ENCODE measurements at places on chromosomes 5 and 9.

- DNase-seq, result no peak
These were observed 6.0 kb downstream of the PUM3 start for GRCh38 chr9:2837915-2838314.

DNA sequence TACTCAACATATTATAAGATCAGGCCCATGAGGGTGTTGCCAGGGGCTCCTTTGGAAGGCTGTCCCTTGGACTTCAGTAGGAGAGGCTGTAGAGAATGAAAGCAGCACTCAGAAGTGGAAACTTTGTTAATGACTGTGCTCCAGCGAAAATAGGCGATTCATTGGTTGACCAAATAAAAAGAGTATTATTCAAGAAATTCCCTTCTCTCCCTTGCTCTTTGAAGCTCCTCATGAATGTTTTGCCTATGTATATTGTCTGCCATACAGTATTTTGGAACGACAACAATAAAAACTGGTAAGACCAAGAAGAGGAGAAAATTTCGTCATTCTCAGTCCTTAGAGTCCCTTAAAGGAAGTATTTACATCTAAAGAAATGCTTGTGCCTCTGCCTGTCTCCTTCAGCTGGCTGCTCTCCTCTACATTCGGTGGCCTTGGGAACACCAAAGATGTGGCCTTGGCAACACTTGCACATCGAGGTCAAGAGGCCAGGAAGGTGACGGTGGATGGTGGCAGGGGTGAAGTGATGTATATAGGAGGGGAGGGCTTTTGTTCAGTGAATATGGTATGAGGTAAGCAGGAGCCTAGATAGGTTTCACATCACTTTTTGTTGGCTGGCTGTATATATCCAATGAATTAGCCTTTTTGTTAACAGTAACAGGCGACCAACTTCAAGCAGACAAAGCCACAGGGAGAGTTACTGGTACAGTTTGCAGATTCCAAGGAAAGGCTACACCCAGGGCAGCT is 95.0 kb upstream of the ACTBL2 start:
- no peak for DNase-seq

GRCh38 chr9:87406543-87407166 is 91.0 kb upstream of the DAPK1 start:
- DNase-seq, result no peak

DNA sequence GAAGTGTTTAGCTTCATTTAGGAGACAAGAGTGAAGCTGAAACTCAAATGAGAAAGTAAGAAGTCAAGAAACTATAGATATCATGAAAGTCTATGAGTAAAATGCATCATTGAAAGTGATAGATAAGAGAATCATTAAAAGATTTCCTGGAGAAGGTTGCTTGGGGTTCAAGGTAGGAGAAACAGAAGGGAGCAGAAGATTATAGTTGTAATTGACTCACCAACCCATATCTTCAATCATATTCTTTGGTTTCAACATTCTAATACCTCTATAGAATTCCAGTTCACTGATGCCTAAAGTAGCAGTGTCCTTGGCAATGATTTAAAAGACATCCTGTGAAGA is 365.7 kb upstream of the RIOK2 start:
- DNase-seq, result no peak

- DNase-seq, result no peak
These were observed at the start of gene HSDL2 for GRCh38 chr9:112380102-112380824. TSS of gene HSDL2 (plus strand) at chr9:112380108. CDS start at chr9:112380164, 56 bp downstream.

DNA sequence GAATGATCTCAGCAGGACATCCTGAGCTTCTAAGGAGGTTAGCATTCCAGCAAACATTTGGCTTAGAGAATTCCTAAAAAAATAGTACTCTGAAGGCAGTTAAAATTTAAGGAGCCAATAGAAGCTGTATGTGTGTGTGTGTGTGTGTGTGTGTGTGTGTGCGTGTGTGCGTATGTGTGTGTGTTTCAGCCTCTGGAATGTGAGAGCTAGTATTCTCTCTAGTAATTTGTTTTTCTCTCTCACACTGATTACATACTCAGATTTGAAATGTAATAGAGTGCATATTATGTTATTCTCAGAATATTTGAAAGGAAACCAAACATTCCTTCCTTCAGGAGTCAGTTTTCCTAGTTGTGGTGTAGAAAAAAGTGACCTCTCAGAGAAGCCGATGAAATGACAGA is 279.6 kb downstream of the TMEM38B start:
- peak; percentile 5 for DNase-seq

GRCh38 chr5:157594675-157595459 is 19.3 kb upstream of the ADAM19 start:
- DNase-seq, result no peak

DNA sequence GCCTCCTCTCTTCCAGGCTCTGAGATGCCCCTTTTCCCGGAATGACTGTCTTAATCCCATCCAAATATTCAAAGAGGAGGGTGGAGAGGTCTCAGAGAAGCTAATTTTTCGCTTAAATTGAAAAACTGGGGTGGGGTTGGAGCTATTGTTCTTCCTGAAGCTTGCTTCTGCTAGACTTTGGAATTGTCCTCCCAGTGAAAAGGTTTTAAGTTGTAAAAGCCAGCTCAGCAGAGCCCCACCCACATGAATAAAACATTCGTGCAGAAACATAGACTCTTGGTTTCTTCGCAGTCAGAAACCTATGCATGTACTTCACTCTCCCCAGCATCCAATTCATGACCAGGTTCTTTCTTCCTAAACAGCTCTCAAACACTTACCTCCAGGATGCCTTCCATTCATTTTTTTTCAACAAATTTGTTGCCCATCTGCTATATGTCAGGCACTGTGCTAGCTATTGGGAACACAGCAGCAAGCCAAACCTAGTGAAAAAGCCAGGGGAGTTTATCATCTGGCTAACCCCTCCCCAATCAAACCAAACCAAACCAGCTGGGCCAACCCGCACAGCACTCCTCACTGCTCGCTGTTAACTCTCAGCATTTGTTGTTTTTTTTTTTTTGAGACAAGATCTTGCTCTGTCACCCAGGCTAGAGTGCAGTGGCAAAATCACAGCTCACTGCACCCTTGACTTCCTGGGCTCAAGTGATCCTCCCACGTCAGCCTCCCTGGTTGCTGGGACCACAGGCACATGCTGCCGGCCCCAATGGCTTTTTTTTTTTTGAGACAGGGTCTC is 37.9 kb upstream of the OCLN start:
- no peak for DNase-seq

DNA sequence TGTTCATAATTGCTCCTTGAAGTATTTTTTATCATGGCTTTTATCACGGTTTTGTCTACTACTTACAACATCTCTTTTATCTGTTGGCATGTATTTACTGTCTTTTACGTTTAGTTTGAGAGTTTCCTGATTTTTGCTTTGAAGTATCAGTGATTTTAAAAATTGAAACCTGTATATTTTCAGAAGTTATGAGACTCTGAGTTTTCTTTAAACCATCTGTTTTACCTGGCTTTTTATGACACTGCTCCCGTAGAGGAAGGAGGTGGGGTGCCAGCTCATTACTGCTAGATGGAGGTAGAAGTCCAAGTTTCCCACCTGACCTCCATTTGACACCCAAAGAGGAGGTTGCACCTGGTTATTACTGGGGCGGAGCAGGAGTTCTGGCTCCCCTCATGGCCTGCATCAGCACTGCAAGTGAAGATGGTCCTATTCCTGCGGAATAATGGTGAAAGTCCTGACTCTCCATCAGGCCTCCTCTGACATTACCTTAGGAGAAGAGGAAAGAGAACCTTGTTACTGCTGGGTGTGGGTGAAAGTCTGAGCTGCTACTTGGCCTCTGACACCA is 10.0 kb upstream of the ZNF131 start:
- no peak for DNase-seq

DNA sequence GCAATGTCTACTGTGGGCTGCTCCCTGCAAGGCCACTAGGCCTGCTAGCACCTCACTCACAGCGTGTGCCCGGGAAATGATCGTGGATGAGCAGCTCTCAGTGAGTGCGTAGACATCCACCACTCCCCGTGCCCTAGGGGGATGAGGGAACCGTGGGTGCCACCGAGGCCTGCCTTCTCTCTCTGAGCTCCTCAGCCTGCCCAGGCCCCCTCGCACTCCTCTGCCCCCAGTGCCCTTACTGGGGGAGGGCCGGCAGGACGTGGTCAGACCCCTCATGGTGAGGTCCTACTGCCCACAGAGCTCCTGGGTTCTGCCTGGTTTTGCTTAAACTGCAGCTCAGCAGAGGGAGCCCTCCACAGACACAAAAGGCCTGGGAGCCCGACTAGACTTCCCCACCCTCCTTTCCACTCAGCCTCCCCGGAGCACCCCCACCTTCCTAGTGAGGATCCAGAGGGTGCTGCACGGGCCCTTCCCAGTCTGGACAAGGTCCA is 220.0 kb downstream of the CACNA1B start:
- DNase-seq, result no peak

All from non-pigmented ciliary epithelial cell (primary cell).